ENCODE measurements at places on chromosomes 2 and 18. TPM values are rescaled to one million over a fixed set of nuclear protein-coding genes. Genes with fewer than 3 reads are reported as not detected.

GRCh38 chr2:208285853-208286252 lies 19.8 kb downstream of the PIKFYVE start:
- no peak for DNase-seq

- no peak for DNase-seq
These were observed 54.8 kb upstream of the STRN start for GRCh38 chr2:37020887-37021796.

DNA sequence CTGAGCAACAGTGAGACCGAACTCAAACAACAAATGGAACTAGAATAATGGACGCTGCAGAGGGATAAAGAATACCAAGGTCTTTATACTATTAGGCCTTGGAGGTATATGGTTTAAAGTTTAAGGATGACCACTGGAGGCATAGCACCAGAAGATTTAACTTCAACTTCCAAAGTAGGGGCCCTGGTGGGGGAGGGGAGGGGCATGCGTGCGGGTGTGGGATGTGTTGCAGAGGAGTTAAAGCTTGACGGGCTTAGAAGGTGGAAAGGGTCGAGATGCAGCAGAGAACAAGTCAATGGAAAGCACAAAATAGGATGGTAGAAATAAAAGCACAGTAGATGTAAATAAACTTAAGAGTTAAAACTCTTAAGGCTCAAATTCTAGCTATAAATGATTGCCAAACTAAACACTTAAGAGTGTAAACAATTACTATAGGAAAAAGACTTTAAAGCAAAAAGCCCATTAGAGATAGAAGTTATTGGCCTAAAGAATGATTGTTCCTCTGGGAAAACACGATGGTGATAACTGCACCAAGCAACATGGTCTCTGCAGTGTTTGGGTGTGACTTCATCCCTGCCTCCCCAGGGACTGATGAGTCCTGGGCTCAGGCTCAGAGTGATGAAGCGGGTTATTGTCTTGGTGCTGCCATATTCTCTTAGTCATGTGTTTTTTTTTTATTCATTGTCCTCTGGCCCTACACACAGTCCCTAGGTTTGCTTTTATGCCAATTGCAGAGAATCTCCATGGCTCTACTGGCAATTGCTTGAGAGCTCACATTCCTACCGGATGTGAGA lies 13.0 kb downstream of the RRM2 start:
- DNase-seq, result no peak

GRCh38 chr2:140695155-140695554 lies 1435.7 kb downstream of the LRP1B start:
- no peak for DNase-seq

GRCh38 chr2:229870903-229871656 lies 50.7 kb downstream of the TRIP12 start:
- no peak for DNase-seq

MYO5B gene
- 1.2 TPM for total RNA-seq

DNA sequence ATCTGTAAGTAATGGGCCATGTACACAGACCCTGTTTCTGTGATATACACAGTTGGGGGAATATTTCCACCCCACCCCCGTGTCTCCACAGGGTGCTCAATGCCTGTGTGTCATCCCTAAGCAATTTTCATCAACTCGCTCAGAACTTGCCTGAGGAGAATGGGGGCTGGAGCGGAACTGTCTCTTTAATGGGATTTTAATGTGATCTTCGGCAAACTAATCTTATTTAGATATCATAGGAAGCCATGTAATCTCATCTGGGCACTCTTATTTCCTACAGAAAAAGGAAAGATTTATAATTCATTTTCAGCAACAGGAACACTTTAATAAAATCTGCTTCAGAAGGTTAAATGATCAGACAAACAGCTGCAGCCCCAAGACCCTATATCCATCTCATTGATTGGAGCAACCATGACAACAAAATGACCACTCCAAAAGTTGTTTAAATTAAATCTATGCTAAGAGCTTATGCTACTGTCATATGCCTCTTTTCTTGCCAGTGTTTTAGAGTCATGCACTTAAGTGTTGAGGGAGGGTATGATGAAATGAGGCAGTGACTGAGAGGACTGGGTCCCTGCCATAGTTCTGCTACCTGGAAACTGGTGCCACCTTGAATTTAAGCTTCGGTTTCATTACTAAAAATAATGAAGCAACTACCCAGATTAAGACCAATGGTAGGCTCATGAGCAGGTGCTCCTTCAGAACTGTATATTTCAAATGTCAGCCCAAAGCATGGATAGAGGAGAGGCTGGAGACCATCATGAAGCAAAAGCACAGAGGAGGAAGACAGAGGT lies 183.1 kb upstream of the DDX18 start:
- DNase-seq, result no peak

GRCh38 chr2:67516899-67517530 lies 119.9 kb downstream of the ETAA1 start:
- DNase-seq, result no peak

DNA sequence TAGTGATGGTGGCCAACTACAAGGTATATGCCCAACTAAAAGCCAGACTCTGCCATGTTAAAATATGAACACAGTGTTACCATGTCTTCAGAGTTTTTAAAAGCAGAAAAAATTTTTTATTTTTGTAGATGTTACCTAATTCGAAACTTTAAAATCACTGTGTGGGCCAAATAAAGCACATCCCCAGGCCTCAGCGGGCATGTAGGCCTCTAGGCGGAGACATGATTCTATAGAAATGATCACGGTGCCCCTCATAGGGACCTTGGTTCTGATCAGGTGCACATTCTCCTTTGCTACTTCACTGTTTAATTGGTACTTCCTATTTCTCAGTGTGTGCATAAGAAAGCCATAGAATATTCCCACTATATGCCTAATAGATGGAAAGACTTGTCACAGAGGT lies 349.2 kb downstream of the XIRP2 start:
- no peak for DNase-seq

GRCh38 chr2:105382177-105382576 lies 16.7 kb downstream of the FHL2 start:
- DNase-seq, result peak; percentile 23

- DNase-seq, result no peak
These were observed 406.2 kb downstream of the NUP35 start for GRCh38 chr2:183530333-183530901.

- DNase-seq, result no peak
These were observed 46.2 kb upstream of the COPS8 start for GRCh38 chr2:237039301-237040031.

GRCh38 chr2:221189431-221190067 lies 382.6 kb downstream of the EPHA4 start:
- no peak for DNase-seq

DNA sequence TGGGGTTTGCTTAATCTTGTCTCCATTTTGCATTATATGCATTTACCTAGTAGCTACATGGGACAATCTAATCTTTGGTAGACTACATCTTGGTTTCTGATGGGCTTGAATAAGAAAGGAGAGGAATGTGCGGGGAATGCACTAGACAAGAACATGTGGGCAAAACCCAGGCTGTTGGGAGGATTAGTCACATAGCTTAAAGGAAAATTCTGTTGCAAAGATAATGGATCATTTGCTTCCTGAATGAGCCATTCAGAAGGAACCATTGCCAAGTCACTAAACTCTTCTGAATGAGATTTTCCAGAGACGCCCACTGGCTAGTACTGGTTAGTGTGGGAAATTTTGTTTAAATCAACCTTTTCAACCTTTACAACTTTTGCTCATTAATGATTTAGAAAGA lies 84.8 kb downstream of the OSBPL6 start:
- DNase-seq, result no peak

DNA sequence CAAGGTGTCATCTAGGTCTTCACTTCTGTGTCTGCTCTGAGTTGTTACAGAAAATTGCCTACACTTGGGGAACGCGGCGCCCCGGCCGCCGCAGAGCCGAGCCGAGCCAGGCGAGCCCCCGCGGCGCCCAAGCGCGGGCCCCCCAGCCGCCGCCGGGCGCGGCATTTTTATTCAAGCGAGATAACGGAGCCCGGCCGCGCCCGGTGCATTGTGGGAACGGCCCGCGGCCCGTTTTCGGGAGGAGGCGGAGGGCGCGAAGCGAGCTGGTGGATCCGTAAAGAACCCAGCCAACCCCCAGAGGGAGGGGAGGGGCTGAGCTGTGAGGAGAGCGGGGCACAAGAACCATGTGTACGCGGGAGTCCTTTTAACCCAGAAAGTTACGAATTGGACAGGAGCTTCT lies 191.8 kb downstream of the FTCDNL1 start:
- no peak for DNase-seq

ZBTB7C gene
- 14.8 TPM for total RNA-seq

TMEM247 gene
- total RNA-seq, result not detected

DNA sequence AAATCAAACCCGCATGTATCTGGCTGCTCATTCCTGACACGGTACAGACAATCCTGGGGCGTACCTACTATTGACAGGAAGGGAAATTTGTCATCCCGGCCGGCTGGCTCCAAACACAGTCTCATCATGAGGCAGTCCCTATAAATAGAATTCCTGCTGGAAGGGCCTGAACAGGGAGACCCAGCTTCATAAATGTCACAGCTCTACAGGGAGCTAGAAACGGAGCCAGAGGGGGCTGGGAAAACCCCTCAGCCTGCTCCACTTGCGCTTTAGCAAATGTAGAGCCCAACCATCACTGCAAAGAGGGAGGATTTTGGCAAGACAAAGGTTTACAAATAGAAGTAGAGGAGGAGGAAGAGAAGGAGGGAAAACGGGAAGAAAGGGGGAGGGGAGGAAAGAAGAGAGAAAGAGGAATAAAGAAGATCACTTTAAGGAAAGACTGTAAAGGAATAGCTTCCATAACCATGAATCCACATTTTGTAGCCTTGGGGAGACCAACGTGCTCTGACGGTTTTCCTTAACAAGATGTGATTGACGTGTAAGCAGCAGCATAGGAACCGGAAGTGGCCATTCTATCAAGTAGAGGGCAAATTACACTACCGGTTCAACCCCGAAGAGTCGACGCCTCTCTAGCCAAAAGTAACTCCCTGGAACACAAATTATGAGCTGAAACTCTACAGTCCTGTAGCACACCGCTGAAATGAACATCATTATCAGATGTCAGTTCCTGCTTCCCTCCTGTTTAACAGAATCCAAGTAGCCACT lies 56.8 kb upstream of the TTN start:
- DNase-seq, result peak; percentile 81

GRCh38 chr2:15761056-15761455 lies 169.4 kb downstream of the DDX1 start:
- DNase-seq, result no peak

DNA sequence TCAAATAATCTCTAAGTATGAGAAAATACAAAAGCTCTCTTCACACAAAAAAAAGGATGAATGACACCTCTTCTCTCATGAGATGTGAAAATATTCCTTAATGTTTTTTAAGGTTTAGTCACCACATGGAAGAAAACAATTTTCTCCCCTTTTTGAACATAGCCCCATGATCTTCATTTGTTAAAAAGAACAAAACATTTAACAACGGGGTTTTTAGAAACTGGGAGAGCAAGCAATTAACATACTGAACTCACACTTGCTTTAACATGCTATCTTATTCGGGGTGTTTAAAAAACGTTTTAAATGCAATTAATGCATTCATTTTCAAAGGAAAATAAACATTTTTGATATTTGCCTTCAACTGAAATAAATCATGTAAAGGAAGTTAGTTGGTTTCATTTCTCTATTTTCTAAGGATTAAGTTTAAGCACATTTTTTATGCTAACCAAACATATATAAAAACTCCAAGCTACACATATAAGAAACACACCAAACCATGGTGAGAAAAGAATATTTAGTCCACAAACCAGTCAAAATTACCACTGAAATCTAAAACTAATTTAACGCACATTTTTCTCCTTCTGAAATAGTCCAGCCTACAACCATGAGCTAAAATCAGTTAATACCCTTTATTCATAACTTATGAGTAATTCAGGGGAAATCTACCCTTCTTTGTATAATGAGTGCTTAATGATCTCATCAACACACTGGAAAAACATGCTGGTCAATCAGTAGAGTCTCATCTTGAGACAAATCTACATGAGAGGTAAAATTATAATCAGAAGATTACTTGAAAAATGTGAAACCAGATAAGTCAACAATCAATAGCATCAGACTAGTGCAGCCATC lies 8.2 kb downstream of the FBXO11 start:
- no peak for DNase-seq

DNA sequence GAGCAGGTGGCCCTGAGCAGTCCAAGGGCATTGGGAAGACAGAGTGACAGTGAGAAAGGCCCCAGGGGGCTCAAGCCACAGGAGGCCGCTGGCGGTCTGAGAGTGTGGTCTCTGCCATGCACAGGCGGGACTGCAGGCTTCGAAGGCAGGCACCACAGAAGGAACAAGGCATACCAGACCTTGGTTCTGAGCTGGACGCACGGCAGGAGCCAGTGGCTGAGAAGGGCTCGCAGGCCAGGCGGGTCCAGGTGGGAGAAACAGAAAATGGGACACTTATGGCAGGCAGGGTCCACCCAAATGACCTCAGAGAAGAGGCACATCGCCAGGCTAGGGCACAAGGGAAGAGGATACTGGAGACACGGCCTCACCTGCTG lies 14.9 kb downstream of the HJURP start:
- peak; percentile 51 for DNase-seq

GRCh38 chr2:25078170-25079049 lies 36.5 kb downstream of the EFR3B start:
- no peak for DNase-seq

GRCh38 chr2:186835628-186836027 lies 13.3 kb downstream of the ZSWIM2 start:
- DNase-seq, result no peak

- DNase-seq, result no peak
These were observed 259.6 kb upstream of the ZNF804A start for GRCh38 chr2:184338771-184339170.

PRSS56 gene
- total RNA-seq, result not detected
